ENCODE measurements at places on chromosomes 11 and 22.

DNA sequence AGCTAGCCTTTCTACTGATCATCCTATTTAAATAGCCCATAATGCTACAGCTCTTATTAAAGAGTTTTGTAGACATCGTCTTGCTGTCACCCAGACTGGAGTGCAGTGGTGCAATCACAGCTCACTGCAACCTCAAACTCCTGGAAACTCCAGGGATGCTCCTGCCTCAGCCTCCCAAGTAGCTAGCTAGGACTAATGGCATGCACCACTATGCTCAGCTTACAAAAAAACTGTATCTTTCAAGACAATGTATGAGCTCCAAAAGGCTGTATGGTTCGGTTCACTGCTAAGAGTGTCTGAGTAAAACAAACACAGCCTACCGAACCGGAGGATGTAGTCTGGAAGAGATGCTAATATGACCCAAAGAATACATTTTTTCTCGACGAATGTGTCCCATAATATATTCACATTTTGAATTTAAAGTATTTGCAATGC lies 2.6 kb downstream of the TAF1D start:
- DNase-seq: no peak

DNA sequence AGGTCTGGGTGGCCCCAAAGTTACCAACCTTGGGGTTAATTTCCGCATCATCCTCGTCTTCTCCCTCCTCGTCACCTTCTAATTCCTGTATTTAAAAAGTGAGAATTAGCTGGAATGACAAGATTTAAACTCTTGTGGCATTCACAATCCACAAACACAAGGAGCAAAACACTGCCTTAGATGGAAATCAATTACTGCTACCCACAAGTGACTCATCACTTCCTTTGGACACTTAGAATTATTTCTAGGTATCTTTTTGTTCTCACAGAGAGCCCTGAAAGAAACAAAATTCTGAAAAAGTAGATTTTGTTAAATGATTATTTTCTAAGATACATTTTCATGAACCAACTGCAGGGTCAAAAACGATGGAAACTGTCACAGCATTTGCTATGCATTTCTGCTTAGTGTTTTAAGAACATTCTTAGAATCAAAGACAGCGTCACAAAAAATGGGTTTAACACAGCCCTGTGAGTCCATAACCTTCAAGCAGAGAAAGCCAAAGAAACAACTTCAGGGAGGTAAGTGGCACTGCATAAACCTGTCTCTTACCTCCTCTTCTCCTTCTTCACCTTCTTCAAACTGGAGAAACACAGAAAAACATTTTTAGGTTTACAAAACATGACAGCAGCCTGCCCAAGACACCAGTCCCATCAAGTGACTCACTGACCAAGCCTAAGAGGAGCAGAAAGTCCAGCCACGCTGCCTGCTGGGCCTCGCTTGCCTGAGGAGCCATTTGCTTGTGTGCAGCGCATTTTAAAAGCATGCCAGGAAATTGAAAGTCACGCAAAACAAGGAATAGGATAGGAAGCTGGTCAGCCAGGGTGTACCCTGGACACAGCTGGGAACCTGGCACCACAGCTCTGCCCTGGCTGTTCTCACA lies 22.3 kb upstream of the PHLDA2 start:
- DNase-seq: peak; percentile 65

DNA sequence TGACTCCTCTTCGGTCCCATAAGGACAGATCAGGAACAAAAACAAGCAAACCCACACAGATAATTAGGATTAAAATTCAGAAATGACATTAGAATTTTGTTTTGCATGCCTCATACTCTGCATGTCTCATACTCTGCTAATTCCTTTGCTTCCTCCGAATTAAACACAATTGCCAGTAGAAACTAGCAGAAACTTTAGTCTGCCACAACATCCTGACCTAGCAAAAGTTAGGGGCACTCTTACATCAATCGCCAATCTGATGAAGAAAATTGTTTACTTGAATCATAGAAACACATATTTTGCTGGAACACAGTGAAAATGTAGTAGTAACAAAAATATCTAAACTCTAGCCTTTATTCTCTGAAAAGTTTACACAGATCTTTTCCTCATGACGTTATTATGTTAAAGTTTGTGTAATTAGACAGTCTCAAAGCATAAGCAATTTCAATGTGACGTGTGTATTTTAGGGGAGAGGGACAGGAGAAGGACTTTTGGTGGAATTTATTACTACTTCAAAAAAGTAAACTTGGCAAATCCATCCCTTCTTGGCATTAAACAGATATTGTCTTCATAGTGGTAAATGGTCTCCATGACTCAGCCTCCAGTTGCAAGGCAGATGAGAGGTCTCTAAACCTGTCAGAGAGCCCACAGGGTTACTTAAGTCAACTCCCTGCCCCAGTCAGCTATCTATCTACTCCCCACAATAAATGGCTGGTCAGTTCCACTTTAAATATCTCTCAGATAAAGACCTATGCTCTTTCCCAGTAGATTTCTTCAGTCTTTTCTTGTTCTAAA lies 249.8 kb upstream of the UBASH3B start:
- DNase-seq: peak; percentile 43

DNA sequence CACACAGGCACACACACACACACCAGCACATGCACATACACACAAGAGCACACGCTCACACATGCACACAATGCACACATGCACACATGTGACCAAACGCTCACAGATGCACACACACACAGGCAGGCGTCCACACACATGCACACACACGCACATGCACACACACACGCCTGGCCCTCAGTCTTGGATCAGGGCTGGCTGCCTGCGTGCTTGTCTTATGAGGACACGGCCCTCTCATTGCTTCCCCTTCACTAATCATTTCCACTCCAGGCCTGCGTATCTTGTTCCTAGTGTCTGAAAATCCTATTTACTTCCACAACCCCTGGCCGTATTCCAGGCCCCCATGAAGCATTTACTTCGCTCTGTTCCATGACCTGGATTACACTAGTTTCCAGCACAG lies 740.5 kb downstream of the BRD1 start:
- no peak for DNase-seq

GRCh38 chr11:126305699-126306098 lies 1.8 kb downstream of the DCPS start:
- no peak for DNase-seq
